ENCODE measurements at places on chromosomes 4 and X.

DNA sequence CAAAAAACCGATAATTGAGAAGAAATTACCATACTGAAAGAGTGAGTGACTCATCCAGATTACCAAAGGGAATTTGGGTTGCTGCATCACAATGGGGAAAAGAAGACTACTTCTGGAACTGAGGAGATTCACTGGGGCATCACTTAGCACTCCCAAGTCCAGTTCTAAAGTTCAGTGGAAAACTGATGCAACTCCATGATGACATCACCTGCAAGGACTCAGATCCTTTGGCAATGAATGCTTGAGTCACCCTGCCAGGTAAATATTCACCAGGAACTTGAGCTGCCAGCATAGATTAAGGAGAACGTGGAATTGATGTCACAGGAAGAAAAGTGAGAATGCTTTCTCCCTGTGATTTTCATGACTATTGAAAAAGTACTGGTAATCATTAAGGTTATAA is 32.0 kb upstream of the SMIM10L2A start:
- no peak for DNase-seq

GRCh38 chr4:21134994-21135393 is 434.7 kb downstream of the PACRGL start:
- no peak for DNase-seq

- no peak for DNase-seq
These were observed 70.9 kb downstream of the HTT start for GRCh38 chr4:3145234-3145924.

DNA sequence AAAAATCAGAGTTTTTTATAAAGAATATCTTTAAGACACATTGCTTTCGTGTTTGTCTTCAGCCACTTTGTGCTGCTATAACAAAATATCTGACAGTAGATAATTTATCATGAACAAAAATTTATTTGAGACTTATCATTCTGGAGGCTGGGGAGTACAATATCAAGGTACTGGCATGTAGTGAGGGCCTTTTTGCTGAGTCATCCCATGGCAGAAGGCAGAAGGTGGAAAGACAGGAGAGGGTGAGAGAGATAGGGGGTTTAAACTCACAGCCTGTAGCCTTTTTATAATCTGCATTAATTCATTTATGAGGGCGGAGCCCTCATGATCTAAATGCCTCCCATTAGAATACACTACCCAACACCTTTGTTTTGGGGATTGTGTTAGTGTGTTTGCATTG is 431.2 kb upstream of the FAM47C start:
- DNase-seq: no peak

Data from stimulated activated CD4-positive, alpha-beta T cell treated with anti-CD3 and anti-CD28 coated beads, Interleukin-1b, Interleukin-23, amount 100 ng/mL, for 1 hour (primary cell).